D341Med (cell line): ENCODE measurements at places on chromosomes 16 and 17.

DNA sequence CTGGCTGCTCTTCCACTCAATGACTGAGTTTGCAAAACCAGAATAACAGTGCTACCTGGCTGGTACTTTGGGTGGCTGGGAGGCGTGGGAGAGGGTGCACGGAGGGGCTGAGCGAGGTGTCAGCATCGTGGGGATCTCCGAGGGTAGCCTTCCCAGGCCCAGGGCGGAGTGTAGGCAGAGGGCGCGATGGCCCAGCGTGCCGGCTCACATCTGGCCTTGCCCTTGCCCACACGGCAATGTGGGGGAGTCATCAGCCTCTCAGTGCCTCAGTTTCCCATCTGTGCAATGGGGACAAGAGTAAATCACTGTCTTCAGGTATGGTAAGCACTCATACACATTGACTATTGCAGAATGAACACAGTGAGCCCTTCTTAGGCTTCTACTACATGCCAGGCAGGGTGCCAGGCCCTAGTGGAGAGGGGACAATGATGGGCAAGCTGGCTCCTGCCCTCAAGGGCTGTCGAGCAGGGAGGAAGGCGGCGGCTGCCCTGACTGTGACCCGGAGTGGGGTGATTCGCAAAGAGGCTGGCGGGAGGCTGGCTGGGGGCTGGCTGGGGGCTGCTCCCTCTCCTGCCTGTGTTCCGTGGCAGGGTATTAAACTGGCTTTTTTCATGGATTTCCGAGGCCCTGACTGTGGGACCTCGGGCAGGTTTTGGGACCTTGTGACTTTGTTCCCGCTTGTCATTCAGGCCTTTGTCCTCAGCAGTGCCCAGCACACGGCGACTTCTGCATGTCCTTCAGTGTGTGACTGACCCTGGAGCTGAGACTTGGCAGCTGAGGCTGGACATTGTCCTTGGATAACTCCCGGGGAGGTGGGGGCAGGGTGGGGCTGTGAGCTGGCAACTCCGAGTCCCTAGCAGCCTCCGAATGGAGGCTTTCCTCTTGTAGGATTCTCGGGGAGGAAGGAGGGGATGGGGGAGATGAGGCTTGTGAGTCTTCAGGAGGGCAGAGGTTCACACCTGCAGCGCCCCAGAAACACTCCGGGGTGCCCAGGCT lies 243.1 kb downstream of the SEC14L1 start:
- no peak for DNase-seq

- DNase-seq, result no peak
Measured at GRCh38 chr16:49652456-49653172, 203.3 kb downstream of the ZNF423 start.

- DNase-seq, result no peak
Measured at GRCh38 chr17:55177855-55178217, 86.9 kb upstream of the HLF start.

DNA sequence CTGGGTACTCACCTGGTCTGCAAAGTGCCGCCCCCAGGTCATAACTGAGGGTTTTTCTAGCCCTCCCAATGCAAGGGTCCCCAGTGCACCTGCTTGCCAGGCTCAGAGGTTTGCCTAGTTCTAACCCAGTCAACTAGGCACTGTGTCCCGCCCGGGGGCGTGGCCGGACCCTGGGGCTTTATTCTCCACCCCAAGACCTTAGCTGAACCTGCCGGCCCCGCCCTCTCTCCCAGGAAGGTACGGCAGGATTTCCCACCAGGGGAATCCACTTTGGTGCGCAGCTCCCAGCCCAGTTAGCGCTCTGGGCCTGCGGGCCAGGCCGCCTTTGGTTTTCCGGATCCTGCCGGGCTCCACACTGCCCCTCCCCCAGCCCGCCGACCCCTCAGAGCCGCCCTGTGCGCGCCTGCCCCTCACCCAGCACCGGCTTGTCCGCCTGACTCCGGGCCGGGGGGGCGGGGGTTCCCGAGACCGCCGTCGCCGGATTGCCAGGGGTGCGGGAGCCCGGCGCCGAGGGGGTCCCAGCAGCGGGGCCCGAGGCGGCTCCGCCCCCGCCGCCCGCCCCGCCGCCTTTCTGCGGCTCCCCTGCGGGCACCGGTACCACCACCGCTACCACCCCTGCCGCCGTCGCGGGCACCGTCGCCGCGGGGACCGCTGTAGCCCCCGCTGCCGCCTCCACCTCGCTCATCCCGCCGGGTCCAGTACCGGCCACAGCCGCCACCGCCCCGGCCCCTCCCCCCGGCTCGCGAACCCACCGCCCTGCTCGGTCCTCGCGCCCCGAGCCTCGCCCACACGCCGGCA lies 424 bp downstream of the YBX2 start:
- DNase-seq, result peak; percentile 20

GRCh38 chr16:4550591-4550990 lies 5.5 kb upstream of the C16orf96 start:
- DNase-seq, result no peak

- no peak for DNase-seq
Measured at GRCh38 chr16:67919622-67920221, 11.9 kb downstream of the CTRL start.

DNA sequence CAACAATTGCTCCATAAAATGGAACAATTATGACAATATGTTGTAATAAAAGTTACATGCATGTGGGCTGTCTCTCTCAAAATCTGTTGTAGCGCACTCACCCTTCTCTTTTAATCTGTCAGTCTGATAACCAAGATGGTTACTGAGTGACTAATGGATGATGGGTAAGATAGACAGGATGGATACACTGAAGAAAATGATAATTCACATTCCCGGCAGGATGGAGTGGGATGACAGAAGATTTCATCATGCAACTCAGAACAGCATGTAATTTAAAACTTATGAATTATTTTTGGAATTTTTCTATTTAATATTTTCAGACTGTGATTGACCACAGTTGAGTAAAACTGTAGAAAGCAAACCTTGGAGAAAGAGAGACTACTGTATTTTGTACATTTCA lies 30.5 kb downstream of the CDH13 start:
- DNase-seq, result no peak

DNA sequence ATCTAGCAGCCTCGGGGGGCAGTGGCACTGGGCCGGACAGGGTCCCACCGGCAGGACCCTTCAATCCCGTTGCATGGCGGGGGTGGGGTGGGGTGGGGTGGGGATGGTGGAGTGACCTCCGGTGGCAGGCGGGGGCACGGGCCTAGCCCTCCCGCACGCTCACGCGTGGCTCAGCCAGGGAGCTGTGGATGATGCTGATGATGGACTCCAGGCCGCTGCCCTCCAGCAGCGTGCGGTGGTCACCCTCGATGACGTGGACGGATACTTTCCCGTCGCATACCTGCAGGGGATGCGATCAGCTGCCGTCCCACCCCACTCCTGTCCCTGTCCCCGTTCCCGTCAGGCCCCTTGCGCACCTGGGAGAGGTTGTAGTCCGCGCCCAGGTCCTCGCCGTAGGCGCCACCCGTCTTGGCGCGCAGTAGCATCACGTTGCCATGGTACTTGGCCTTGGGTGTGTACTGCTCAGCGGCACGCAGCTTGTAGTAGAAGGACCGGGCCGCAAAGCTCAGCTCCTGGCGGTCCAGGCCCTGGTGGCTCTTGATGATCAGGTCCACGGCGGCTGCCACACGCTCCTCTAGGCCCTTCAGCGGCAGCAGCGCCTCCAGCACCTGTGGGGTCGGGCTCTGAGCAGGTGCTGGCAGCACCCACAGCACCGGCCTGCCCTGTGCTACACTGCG lies 13.5 kb upstream of the DUS1L start:
- DNase-seq, result no peak

DNA sequence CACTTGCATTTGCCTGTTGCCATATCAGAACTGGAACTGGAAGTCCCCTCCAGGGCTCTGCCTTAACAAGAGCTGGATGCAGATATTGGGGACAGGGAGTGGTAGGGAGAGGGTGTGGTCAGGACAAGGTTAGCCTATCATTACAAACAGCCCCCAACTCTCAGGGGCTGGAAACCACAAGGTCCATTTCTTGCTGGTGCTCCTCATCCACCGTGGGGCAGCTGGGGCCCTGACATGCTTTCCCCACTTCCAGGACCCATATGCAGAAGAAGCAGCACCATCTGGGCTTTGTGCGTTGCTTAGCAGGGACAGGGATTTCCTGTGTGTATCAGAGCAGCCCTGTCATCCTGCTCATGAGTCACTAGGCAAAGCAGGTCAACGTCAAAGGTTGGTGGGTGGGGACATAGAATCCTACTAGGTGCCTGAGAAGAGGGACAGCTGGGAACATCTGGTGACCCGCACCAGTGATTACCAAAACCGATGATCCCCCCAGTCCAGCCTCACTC lies 26.9 kb downstream of the RGS9 start:
- no peak for DNase-seq

DNA sequence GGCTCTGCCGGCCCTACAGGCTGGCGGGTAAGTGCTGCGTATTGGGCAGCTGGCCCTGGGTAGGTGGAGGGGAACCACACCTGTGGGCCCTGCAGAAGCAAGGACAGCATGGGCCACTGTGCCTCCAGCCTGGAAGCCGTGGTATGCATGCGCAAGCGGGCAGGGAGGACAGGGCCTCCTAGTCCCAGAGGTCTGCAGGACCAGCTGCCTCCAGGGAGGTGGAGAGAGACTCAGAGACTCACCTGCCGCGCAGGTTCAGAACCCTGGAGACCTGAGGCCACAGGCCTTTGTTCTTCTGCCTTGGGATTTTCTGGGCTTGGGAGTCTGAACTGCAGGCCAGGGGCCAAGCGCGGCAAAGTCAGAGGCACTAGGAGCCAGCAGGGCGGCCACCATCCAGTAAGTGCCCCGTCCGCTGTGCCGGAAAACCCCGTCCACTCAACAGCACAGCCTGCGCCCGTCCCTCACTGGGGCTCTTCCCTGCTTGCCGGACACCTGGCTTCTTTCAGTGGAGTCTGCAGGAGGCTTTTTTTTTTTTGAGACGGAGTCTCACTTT lies 8.8 kb upstream of the RAB40C start:
- DNase-seq, result no peak

DNA sequence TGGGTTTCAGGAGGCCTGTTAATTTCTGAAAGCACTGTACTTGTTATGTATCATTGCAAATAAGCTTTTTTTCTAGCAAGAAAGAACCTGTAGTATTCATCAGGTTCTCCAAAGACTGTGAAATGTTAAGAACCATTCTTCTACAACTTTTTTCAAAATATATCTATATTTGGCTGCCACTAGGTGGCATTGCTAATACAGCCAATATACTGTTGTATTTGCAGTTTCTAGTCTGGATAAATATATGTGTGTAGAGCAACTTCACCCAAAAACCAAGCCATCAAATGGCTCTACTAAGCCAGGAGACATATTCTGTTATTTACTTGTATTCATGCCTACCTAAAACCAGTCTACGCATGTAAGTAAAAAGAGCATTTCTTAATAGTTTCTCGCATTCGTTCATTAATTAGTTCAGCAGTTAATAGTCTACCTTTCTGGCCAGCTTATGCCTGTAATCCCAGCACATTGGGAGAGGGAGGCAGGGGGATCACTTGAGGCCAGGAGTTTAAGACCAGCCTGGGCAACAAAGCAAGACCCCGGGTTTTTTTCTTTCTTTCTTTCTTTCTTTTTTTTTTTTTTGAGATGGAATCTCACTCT lies 39.5 kb downstream of the VMP1 start:
- DNase-seq, result peak; percentile 47

DNA sequence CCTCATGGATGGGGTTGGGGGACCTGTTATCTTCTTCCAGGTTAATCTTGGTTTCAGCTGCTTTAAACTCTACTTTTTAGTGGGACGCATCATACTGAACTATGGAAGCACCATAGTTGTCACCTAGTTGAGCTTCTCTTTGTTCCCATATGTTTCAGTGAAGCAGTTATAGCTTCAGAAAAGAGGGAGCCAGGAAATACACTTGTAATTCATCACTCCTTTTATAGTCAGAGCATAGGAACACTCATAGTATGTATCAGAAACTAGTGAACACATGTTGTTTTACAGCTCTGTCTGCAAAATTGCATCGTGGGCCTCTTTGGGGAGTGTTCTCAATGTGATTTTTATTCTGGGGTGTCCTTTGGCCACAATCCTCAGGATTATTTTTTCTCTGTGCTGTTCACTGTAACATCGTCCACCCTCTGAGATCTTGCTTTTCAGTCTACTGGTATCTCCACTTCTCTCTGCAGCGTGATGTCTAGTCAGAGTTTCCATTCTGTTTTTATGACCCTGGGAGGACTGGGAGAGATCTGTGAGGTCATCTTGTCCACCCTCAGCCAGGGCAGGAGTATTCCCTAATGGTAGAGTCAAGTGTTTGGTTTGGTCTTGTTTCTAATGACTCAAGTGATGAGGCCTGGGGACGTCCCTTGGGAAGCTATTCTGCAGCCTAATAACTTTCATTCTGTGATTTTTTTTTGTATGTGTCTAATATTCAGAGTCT lies 585.4 kb downstream of the WWOX start:
- no peak for DNase-seq

GRCh38 chr17:47851764-47852112 lies 775 bp upstream of the SP6 start:
- DNase-seq, result no peak

DNA sequence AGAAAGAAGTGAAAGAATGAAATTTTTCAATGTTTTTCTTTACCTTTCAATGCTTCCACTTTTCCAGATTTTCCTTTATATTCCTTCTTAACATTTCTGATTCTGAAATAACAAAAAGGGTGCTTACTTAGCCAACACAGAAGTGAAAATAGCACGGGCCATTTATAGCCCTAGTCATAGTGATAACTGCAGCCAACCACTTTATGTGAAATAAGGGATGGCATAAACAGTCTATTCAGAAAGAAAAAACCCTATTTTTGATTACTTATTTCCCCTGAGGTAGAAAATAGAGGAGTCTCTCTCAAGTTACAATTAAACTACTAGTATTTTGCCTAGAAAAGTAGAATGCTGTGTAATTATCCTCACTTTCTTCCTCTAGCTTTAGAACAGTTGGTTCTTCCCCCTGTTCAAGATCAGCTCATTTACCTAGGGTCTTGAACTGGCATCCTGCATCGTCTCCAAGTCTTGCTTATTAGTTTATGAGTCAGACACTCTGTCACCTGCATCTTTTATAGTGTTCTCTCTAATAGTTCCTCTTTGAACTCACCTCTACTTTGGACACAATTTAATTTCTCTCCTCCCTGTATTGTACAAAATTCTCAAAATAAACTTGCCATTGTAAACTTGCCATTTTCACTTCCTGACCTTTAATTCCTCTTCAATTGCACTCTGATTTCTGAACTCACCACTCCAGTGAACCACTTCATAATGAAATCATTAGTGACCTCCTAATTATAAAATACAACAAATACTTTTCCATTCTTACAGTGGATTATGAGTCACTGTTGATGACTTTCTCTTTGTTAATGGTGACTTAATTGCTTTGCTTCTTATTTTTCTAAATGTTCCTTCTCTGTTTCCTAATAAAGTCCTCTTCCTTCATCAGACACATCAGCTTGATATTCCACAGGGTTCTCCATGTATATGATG lies 23.6 kb downstream of the ABCA6 start:
- no peak for DNase-seq

GRCh38 chr17:79566251-79566955 lies 44.4 kb downstream of the RBFOX3 start:
- no peak for DNase-seq
